ENCODE measurements at places on chromosomes 12 and 14.

DNA sequence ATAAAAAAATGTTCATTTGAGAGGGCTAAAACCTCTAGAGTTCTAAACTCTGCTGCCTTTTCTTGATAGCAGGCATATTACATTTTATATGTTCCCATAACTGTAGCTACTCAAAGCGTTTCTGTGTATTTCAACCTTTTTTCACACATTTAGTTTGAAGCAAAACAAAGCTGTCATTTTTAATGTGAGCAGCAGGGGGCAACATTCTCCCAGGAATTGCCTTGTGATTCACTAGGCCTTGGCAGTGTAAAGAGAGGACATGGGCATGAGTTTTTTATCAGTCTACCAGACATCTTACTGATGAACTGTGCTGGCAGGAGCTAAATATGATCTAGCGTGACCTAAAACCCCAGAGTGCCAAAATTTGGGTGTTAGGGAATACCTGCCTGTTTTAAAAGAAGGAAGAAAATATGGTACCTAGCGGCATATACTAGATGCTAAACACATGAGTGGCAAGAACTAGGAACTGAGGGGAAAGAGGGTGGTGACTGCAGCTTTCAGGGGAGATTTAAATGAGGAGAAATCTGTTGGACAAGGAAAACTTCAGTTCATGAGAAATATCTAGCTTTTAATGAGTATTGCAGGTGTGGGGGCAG lies 65.3 kb downstream of the IFT43 start:
- no peak for DNase-seq

- DNase-seq: no peak
Observed at GRCh38 chr14:89915114-89915878, 39.2 kb downstream of the EFCAB11 start.

DNA sequence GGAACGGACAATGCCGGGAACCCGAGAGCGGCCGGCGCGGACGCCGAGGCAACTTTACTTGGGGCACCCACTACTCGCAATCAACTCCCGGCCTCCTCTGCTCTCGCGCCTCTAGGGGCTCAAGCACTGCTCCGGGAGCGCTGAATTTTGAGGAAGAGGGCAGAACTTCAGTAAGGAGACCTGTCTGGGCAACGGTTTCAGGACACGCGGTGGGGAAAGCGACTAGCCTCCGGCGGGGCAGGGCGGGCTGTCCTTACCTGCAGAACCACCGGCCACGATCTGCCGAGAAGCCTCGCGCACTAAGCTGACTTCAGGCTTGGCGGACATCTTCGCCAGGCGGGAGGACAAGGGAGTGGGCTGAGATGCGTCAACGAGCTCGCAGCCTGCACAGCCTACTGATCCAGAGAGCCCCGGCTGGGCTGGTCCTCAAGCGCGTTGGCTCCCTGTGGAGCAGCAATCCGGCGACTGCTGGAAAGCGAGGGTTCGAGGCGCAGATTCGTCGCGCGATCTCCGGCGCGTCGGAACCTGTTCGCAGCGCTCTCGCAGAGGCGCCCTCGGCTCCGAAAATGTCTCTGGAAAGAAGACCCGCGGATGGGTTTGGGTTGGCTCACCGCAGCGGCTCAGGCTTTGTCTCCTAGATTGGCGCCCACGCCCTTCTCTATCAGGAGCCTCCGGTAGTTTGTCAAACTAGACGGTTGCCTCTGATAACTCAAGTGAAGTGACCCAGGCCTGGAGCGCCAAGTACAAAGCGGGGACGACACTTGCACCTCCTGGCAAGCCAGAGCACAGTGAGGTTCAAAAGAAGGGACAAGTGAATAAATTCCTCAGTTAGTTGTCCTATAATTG lies at the start of gene SLC25A21:
SLC25A21 (minus strand) TSS at position 583 of the 846 bp plus-strand sequence.
- no peak for DNase-seq

DNA sequence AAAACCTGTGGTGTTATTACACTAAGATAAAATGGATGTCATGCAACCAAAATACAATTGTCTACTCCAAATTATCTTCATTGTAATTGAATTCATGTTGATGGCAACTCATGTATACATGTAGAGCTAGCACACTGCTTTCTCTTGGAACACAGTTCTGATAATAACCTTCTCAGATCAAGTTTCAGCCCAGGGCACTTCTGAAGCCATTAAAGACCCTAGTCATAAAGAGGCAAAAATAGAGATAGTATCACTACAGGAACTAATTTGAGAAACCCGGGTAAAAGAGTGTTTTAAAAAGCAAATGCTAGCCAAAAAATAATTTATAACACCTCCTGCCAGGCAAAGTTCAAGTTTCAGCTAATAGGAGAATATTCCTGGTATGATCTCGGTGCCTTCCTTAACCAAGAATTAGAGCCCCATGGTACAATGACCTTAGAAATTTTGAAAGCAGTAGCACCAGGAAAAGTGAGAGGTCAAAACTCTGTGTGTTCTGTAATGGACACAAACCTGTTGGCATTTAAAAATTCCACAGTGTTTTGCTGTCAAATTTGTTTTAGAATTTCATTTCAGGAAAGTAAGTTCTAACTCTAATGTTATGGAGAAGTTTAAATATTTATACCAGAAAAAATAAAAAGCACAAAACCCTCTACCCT lies 105.0 kb upstream of the FRMD6 start:
- DNase-seq: no peak

- DNase-seq: no peak
Observed at GRCh38 chr14:99203080-99203479, 68.9 kb downstream of the BCL11B start.

- DNase-seq: no peak
Observed at GRCh38 chr14:53218161-53218560, 65.0 kb upstream of the DDHD1 start.

- DNase-seq: no peak
Observed at GRCh38 chr14:81187832-81188522, 32.8 kb downstream of the GTF2A1 start.

Measured in esophagus squamous epithelium (tissue), 5 donors.